ENCODE measurements at places on chromosomes 2 and 18. TPM values are rescaled to one million over a fixed set of nuclear protein-coding genes. Genes with fewer than 3 reads are reported as not detected.

- DNase-seq: no peak
Measured at GRCh38 chr2:30382995-30383394, 64.1 kb upstream of the LCLAT1 start.

GRCh38 chr2:53087262-53087873, 680.2 kb upstream of the CHAC2 start:
- DNase-seq: no peak

GNLY gene
- not detected for total RNA-seq

- DNase-seq: peak; percentile 67
Measured at GRCh38 chr2:69789175-69789721, 40.2 kb upstream of the GMCL1 start.

NAGK gene
- total RNA-seq: 55.6 TPM

GRCh38 chr2:122939796-122940195, 1085.3 kb upstream of the CNTNAP5 start:
- DNase-seq: no peak

- DNase-seq: no peak
Measured at GRCh38 chr2:43810452-43810851, 28.2 kb downstream of the ABCG5 start.

GRCh38 chr18:22241921-22242361, 72.6 kb downstream of the GATA6 start:
- no peak for DNase-seq

DNA sequence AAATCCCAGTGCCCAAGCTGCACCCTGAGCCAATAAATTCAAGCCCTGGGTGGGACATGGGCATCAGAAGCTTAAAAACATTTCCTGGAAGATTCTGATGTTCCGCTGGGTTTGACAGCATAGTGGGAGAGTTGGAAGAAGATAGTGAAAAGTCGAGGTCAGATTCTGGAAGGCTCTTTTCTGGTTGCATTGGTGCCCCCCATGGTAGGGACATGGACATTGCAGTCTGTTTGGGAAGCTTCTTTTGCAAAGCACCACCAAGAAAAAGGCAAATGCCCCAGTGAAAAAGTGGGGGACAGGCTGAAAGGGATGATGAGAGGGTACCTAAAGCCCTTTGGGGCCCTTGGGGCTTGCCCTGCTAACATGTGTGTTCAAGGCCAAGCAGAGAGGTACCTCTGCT, 21.0 kb downstream of the MERTK start:
- DNase-seq: peak; percentile 68

DNA sequence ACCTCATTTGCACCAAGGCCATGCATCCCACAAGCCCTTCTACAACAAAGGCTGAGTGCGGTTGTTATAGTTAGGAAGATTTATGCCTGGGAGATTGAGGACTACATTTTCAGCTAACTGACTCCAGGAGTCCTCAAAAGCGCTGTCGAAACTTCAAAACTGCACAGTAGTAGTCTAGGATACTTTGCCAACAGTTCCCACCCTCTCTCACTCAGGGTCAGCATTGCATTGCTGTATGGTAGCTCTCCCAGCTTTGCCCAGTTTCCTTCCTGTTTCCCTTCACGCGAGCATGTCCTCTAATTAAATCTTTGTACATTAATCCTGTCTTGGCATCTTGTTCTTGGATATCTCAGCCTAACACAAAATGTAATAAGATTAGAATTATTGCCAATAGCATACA, 420.6 kb upstream of the UBE2E3 start:
- no peak for DNase-seq

DNA sequence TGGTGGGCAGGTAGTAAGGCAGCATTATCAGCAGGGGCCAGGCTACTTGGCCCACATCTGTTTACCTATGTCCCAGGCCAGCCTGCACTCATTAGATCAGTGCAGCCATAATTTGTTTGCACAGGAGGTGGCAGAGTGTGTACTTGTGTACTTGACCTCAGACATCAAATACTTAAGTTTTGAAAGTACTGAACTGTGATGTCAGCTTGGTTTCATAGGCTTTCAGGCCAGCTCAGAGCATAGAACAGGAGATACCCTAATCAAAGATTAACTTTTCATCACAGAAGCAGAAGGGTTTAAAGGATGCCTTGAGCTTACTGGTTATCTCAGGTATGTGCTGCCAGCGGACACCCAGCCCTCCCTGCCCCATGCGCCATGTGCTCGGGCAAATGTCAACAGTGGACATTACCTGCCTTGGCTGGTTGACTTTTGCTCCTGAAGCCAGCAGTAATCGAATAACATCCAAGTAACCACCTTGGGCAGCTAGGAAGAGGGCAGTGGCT, 33.2 kb downstream of the ANKRD29 start:
- DNase-seq: no peak

GRCh38 chr2:180709392-180710145, 270.8 kb upstream of the UBE2E3 start:
- DNase-seq: no peak

GRCh38 chr2:113240150-113240914, 38.4 kb downstream of the PAX8 start:
- DNase-seq: no peak

- no peak for DNase-seq
Measured at GRCh38 chr2:3073041-3073595, 304.5 kb downstream of the EIPR1 start.

- DNase-seq: no peak
Measured at GRCh38 chr2:229586012-229586411, 128.3 kb downstream of the DNER start.

DNA sequence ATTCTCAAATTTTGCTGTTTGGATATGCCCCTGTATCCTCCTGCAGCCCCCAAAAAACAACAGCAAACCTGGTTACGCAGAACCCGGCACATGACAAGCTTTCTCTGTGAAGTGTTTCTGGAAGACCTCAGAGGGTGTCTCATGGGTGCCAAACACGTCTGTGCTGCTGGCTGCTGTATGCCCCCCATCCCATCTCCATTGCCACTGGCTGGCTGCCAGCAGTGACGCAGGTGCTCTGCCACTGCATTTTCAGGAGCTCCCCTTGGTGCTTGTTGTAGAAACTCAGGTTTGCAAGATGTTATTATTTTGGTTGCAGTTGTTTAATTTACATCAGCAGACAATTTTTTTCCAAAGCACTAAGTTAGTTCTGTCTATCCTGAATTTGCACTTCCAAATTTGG, 166.4 kb upstream of the FANCL start:
- DNase-seq: no peak

DNA sequence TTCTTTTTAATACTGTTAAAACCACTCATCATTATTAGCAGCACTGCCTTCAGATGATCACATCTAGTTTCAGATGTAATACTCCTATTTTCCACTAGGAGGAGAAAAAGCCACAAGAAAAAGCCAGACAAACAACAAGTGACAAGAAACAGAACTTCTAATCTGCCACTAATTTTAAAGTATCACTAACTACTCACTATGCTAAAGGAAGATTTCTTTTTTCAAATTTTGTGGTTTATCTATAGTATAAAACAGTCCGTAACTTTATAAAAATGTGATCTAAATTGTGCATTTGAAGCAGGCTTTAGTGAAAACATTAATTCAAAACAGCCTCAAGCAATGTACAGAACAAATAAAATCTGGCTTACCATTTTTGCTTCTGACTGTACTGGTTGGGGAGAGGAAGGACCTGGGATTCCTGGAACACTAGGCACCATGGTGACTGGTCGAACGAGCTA, 56.8 kb downstream of the ATF2 start:
- DNase-seq: peak; percentile 84

Data from GM23338 (cell line).